ENCODE measurements at places on chromosomes 5 and 9.

- no peak for DNase-seq
These were observed 13.9 kb upstream of the TENT4A start for GRCh38 chr5:6699357-6699756.

DNA sequence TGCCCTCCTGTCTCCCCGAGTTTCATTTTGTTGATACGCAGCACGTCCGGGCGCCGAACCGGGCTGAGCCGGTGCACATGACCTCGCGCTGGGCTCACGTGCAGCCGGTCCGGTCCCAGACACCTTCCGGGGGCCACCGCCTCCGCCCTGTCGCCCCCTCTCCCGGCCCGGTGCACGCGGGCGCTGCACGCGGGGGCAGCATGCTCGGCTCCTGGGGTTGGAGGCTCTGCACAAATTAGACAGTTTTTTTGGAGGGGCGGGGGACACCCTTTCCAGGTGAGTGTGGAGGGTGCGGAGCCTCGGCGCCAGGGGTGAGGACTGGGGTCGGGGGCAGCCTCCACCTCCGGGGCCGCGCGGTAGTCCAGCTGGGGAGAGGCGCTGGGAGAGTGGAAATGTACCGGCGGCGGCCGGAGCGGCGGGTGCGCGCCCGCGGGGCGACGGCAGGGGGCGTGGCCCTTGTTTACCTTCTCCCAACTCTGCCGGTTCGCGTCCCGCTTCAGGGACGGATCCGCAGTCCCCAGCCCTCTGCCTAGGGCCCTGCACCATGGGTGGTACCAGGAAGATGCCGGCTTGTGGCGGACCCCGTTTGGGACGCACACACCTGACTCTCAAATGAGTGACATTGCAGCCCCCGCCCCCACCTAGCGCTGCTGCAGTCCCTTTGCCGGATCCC, 1.1 kb downstream of the JADE2 start:
- DNase-seq = no peak

- DNase-seq = no peak
These were observed 29.9 kb downstream of the TMC1 start for GRCh38 chr9:72551306-72551705.

DNA sequence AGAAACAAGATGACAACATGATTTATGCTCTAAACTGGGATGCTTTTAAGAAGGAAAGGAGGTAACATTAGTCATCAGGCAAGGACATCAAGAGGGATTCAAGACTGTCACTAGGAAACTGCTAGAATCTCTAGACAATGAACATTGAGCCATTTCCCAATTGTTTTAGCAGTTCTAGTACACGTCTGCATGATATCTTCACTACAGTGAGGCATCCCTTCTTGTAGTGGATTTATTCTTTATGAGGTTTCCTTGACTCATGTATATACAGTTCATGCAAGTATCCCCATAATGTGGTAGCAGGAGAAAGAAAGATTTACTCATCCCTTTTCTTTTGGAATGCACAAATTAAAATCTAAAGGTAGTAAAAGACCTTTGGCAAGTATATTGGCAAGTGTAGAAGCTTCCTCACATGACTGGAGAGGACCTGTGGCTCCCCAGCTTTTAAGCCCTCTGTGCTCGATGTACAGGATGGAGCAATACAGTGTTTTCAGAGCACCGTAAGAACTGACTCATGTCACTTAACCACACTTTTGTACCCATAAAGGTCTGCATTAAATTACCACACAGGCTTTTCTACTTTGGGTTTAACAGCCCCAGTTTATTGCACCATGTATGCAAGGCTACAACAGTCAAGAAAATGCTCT, 335.9 kb downstream of the SEMA5A start:
- DNase-seq = no peak

DNA sequence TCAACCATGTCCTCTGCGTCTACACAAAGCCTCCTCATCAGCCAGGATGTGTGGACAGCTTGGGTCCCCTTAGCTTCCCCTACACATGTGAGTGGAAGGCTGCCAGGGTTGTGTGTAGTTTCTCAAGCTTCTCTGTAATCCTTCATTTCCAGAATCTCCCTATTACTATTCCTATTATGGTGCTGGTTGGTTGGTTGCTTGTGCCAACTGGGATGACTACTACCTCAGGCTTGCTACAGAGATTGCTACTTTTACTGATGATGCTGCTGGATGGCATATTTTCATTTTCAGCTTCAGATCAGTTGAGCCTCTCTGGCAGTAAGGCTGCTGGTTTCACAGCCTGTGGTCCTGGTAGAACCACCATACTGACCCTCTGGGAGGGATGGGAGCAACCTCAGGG, 39.9 kb downstream of the ATG10 start:
- no peak for DNase-seq

DNA sequence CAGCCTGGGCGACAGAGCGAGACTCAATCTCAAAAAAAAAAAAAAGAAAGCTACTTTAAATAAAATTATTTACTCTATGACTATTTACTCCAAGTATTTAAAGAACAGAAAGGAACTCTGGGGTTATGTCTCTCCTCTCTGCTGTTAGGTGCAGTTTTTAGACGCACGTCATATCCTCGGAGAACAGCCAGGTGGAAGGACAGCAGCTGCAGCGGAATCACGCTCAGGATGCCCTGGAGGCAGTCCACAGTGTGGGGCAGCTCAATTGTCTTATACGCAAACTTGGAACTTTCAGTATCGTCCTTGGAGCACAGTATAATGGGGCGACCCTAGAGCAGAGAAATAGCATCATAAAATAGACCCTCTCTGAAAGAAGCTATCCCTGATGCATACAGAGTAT, 10.4 kb upstream of the MAPK9 start:
- no peak for DNase-seq

- no peak for DNase-seq
These were observed 235.4 kb upstream of the TAS2R1 start for GRCh38 chr5:9865574-9865973.

DNA sequence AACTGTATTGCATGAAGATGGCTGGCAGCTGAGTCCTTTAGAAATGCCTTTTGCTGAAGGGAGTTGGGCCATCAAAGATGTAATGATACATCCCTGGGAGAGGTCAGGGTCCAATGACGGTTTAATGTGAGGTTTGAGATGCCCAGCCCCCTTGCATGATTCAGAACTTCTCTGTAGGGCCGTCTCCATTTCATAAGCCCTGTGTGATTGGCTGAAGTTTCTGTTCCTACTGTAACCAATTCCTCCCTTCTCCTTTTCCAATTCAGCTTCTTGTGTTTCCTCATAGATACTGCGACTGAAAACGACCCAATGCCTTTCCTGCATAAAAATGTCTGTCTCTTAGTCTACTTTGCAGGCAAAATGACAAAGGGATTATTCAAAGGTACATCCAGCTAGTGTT, 47.9 kb upstream of the ST8SIA4 start:
- DNase-seq = no peak

DNA sequence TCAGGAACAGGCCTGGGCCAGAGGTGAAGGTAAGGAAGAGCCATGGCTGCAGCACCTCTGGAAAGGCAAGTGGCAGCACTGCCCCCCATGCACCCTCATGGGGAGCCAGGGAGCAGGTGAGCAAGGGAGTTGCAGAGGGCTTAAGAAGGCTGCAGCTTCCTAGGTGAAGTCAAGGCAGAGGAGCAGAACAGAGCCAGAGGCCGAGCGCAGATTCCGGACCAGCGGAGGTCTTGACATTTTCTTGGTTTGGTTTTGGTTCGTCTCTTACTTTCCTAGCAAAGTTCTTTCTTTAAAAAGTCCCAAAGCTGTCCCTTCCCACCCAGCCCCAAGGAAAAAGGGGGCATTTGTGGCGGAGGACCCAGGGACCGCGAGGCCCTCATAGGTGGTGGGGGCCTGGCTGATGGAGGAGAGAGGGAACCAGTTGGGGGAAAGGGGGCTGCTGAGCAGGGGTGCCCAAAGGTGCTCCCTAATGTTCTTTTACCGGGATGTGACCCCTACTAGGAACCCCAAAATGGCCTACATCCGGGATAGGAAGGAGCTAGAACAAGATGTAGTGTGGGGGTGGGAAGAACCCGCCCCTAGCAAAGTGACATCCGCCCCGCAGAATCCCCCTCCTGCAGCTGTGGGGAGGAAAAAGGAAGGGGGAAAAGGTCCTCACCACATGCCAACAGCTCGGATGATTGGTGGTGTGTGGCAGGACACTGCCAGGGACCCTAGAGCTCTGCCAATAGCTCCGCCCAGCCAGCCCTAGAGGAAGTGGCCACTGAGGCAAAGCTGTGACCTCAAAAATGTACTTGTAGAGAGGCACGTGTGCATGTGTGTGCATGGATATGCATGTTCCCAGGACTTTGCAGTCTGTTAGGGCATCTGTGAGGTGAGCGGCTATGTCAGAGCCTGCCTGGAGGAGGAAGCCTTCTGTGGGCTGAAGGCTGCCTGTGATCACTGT, 914 bp upstream of the CD72 start:
- no peak for DNase-seq

DNA sequence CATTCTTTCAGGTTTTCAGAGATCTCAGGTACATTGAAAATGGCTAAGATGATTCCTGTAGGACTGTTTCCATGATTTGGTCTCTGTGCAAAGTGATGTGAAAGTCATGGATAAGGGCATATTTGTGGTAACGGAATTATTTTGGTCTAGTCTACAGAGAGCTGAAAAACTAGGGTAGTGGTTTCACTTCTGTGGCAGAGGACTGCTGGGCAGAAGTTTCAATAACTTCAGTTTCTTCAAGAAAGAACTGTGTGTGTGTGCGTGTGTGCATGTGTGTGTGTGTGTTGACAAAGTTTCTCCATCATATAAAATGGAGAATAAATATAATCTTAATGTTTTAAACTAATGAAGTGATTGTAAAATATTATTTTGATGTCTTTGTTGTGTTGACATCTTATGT, 4.3 kb downstream of the CNOT8 start:
- no peak for DNase-seq

GRCh38 chr9:103799959-103800358, 294.1 kb upstream of the SMC2 start:
- DNase-seq = no peak

DNA sequence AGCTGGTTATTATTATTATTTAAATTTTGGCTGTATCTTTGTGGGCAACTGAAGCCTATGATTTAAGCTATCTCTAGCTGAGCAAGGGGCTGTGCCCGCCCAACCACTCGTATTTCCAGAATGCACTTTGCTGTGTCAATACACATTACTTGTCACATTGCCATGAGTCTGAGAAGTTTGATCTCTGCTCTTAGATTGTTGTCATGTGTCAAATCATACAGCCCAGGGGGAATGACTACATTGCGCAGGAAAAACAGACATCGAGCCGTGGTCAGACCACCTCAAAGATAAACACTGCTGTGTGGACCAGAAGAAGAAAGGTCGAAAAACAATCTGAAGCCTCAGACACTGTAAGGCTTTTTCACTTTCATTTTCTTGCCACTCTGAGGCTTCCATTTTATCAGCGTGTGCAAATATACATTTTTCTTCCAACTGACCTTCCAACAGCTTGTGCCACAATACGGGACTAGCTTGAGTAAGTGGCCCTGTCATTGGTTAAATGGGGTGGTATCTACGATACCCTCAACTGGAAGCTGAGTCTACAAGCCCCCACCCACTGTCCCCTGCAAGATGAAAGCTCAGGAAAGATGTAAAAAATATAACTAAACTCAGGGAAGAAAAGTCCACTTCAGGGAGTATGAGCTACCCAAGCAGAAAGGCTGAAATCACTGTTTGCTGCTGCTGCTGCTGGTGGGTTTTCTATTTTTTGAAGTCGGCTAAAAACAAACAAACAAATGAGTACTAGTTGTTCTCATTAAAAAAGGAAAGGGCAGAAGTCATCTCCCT, 603.0 kb downstream of the BNC2 start:
- no peak for DNase-seq

DNA sequence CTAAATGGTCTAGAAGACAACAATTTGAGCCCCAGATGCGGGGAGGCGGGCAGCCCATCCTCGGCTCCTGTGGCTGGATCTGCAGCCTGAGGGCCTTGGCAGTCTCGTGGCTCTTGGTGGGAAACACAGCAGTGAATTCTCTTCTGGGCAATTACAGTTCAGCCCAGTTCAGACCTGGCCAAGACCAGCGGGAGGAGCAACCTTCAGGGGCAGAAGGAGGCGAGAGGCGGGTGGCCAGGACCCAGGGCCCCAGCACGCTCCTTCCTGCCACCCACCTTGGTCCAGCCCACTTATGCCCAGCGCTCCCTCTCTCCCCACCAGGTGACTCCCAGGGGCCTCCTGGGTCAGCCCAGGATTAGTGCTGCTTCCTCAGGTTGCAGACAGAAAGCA, 7.8 kb downstream of the MYMK start:
- no peak for DNase-seq

DNA sequence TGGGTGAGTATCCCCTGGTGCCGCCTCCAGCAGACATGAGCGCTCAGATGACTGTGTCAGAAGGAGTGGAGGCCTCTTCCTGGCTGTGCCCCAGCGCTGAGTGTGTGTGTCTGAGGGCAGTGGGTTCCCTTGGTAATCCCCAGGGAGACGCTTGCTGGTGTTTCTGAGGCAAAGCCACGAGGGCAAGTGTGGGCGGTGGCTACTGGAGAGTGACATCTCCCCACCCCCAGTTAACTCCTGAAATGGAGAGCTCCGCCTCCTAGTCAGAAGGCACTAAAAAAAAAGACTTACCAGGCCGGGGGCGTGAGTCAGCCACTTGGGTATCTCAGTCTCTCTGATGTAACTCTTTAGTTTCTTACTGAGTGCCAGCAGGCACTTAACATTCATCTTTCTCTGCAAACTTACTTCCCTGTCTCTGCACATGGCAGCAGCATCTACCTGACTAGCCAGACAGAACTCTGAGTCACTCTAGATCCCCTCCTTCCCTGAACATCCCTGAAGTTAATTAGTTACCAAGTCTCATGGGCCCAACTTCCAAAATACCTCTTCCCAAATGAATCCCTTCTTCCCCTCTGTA, 19.3 kb downstream of the ORM2 start:
- peak; percentile 73 for DNase-seq

Measured in left kidney (tissue), 8 donors.